ENCODE measurements at places on chromosomes 1 and 21.

DNA sequence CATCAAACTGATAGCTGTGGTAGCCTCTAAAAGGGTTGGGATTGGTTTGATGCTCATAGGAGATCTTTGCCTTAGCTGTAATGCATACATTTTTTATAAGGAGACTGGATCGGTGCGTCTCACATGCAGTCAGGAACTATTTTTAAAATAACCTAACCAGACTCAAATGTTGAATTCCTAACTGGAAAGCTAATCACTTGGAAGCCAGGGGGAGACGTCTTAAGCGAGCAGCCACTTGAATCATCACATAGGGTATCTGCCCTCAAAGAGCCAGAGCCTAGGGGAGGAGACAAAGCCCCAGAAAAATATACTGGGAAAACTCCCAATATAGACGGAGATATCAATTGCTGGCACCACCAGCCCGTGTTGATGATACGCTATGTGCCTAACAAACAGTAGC, 61.7 kb upstream of the PUM1 start:
- no peak for DNase-seq

DNA sequence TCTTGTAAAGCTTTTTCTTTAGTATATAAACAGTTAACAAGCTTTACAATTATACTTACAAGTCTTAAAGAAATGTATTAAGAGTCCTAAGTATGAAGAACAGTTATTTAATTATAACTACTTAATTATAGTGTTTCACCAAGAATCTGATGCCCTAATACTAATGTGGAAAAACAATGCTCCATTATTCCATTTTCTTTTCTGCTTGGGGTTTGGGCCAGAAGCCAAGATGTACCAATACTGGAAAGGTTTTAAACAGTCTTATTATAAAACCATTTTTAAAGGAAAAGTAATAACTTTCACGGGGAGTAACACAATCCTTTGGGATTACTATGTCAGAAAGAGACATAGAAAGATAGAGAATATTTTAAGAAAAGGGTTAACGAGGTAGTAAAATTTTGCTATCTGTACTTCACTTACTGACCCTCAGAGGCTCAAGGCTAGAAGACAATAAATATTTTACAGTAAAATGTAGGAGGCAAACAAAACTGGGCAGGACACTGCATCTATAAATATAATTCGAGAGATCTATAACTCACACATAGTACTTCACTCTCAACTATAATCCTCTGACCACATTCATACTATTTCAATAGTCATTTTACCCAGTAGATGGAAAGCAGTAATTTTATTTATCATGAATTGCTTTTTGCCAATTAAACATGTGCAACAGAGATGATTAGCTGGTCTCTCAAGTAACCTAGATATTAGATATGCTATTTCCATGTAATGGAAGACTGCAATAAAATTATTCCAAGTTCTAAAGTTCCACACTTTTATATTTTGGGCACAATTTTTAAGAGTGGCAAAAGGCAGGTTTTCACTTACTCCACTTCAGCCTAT, 63.9 kb downstream of the LTN1 start:
- DNase-seq: peak; percentile 21

DNA sequence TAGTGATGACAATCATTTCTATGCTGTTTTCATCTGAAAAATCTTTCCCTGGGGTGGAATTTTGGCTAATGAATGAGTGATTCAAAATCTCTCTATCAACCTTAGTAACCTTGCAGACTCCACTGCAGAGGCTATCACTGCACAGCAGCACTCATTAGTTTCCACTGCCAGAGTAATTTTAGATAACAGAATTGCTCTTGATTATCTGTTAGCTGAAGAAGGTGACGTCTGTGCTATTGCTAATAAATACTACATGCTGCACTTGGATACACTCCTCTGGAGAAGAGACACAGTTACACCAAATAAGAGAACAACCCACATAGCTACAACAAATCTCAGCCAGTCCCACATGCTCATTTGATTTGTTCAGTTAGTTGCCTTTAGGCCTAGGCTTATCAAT, 1348.4 kb downstream of the NCAM2 start:
- no peak for DNase-seq

DNA sequence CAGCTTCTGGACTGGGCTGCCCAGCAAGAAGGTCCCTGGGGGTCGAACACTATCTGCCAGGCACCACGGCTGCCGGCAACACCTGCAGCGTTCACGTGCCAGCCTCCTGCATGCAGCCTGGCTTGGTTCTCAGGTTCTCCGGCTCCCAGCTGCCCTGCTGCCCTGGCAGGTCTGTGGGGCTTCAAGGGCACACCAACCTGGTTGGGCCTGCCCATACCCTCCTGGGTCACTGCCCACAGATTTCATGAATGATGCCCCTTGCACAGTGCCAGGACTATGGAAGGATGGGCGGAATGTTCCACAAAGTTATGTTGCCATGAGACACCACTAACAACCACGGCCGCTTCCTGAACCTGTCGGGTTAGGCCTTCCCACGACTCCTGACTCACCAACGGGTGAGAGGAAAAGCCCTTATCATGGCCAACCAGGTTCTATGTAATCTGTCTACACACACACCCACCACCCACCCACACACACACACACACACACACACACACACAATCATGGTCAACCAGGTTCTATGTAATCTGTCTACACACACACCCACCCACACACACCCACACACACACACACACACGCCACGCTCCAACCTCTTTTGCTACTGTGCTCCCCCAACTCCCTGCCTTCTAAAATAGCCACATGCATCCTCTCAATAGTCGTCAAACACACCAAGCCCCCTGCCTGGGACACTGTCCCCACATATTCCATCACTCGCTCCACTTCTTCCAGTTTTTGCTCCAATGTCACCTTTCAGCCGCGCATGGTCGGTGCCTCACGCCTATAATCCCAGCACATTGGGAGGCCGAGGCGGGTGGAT, 32.2 kb downstream of the HSPG2 start:
- peak; percentile 88 for DNase-seq

DNA sequence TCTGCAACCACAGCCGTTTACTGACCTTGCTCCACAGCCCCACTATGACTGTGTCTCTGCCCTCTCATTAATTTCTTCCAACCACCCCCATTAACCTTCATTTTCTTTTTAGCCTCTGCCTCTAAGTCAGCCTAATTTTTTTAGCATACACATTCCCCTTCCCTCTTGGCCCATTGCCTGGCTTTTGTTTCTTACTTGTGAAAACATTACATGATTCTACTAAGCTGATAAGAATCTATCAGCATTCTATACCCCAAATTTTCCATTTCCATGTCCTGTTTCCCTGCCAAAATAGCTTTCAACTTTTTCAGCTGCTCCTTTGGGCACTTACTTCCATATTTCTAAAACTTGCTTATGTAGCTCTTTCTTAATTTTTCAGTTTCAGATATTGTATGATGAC, 79.8 kb downstream of the PCP4 start:
- no peak for DNase-seq

DNA sequence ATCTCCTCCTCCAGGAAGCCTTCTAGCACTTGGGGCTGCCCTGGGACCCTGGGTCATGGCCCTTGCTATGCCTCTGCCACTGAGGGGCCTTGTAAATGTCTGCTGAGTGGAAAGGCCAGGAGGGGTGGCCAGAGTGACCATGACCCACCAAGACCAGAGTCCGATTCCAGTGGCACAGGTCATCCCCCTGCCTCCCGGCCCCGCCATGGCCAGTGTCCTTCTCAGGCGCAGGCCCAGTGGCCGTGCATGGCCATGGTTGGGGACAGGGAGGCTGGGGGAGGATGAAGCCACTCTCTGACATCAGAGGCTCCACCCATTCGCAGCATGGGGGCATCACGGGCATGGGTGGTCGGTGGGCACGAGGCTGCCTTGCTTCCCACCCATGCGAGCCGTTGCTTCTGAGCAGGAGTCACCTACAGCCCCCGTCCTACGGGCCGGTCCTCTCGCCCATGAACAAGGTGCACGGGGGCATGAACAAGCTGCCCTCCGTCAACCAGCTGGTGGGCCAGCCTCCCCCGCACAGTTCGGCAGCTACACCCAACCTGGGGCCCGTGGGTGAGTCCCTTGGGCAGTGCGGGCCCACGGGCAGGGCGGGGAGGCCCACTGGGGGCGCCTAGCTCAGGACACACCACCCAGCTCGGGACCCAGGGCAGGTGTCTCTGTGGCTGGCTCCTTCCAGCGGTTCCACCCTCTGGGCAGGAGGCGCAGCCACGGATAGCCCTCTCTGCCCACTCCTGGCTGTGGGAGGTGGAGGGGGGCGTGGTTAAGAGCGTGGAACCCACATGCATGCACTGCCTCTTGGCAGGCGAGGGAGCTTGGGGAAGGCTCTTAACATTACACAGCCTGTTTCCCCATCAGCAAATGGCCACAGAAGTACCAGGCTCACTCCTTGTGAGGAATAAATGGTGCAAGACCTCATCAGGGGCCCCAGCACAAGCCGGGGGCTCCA, 22.4 kb upstream of the CCDC27 start:
- no peak for DNase-seq

GRCh38 chr1:169106921-169107602, 572 bp downstream of the ATP1B1 start:
- no peak for DNase-seq

- DNase-seq: no peak
Measured at GRCh38 chr1:171434717-171435346, 50.5 kb upstream of the PRRC2C start.

- no peak for DNase-seq
Measured at GRCh38 chr1:21893046-21893805, 43.9 kb downstream of the HSPG2 start.

GRCh38 chr1:112868191-112868590, 87.8 kb downstream of the SLC16A1 start:
- no peak for DNase-seq

GRCh38 chr1:87495870-87496269, 167.2 kb downstream of the LMO4 start:
- DNase-seq: no peak

- DNase-seq: no peak
Measured at GRCh38 chr1:218667781-218668516, 322.8 kb downstream of the TGFB2 start.

DNA sequence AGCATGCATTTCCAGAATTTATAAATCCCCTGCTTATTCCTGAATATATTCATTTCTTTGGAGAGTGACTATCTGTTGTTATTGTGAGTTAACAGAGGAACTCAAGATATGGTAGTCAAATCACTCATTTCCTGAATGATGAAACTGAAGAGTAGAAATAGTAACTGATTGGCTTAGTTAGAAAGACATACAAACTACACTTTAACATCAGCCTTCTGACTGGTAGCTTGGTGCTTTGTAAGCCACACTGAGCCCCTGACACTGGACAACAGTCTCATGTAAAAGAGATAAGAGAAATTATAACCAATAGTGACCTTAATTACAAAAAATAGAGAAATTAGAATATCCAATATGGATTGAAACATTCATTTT, 4.8 kb downstream of the GBP7 start:
- DNase-seq: no peak

DNA sequence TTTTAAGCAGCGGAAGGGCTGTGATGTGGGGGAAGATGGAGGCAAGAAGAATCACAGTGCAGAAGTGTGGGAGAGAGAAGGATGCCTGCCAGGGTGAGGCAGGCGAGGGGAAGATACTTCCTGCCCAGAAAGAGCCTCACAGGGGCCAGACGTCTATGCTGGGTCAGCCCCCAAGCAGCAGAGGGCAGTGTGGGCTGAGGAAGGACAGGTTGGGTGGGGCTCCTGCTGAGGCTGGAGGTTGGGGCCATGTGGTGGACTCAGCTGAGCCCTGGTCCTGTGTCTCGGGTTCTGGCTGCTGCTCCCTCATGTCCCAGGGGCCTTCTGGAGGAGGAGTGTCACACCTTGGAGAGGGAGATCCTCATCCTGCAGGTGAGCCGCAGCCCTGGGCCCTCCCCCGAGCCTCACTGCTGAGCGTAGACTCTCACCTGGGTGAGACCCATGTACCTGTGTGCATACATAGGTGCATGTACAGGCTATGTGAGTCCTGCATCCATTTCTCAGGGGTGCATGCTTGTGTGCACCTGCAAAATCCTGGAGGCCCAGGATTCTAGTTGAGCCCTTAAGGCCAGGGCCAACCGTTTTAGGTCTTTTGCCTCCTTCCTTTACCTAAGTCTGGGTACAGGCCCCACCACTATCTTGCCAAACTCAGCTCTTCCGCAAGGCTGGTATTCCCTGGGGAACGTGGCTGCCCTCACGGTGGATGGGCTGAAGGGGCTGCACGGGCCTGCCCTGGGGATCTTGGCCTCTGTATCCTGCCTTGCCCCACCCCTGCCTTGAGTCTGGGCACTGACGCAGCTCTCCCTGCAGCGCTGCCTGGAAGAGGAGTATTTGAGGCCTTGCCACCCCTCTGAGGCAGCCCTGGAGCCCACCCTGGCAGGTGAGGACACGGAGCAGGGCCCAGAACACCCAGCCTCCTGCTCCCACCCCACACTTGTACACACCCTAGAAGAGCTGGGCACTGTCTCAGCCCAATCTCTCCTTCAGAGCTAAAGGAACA, 3.7 kb downstream of the CCDC24 start:
- DNase-seq: peak; percentile 58
